T-helper 9 cell (primary cell): ENCODE measurements at places on chromosomes 13 and 19.

GRCh38 chr13:42102961-42103865, 54.8 kb downstream of the DGKH start:
- DNase-seq: no peak

GRCh38 chr19:49057636-49058234, at the start of gene CGB7:
CGB7 (minus strand) TSS chr19:49057749; CDS start chr19:49055375, 2,374 bp downstream.
- peak; percentile 26 for DNase-seq

- no peak for DNase-seq
These were observed 41.6 kb downstream of the RFX2 start for GRCh38 chr19:6068711-6069110.

DNA sequence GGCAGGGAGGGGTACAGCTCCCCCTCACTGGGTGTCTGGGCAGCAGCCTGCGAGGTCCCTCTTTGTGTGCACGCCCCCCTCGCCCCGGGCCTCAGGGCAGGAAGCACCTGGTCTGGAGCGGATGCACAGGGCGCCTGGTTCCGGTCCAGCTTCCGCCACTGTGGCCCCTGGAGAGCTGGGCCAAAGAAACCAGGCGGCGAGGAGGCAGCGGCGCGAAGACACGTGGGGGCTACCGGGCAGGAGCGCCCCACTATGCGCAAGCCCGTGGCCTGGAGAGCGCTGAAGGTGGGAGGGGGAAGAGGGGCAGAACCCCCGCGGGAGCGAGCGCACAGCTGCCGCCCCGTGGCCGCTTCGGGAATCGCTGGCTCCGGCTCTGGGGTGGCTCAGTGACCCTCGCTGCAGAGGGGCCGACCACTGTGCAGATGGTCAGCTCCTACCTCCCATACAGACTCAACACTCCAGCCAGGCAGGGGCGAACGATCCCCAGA, 1.7 kb upstream of the LYL1 start:
- DNase-seq: peak; percentile 64

DNA sequence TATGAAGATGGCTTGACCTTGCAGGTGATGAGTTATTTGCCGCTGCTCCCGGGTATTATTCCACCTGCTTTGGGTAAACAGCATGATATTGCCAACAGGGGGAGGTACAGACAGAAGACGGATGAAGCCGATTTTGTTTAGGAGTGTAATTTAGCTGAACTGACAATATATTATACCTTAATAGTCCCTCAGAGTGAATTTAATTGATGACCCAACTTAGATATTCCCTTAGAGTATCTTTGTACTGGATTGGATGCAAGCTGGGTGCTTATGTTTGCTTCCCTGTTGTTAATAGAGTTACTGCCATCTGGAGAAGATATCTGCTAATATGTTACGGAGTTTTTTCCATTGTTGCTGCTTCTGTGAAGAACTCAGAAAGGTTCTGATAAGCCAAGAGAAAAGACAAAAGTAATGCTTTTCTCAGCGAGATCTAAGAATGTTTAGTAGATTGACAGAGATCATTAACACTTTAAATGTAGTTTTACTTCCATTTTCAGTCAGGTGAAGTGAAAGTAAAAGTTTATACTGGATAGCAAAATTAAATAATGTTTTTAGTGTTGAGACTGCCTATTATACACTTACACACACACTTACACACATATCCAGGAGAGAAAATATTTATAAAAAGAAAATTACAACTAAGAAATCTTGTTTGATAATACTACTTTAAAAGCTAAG, 2220.8 kb upstream of the PCDH20 start:
- no peak for DNase-seq

- no peak for DNase-seq
These were observed 15.3 kb downstream of the ZNF574 start for GRCh38 chr19:42091300-42091699.
